H7 (cell line): ENCODE measurements at places on chromosomes 16 and 17. TPM values are rescaled to one million over a fixed set of nuclear protein-coding genes. Genes with fewer than 3 reads are reported as not detected.

NOG gene
- 0.78 and 4.1 TPM in 2 replicates for total RNA-seq

MYO15A gene
- 0.52 and 1.4 TPM in 2 replicates for total RNA-seq

SLC6A4 gene
- total RNA-seq: not detected in 2 replicates

CD79B gene
- 2.4 and 2.6 TPM in 2 replicates for total RNA-seq

MATCAP1 gene
- total RNA-seq: 16.2 and 18.9 TPM in 2 replicates

RAB34 gene
- 209 and 284 TPM in 2 replicates for total RNA-seq

MT1M gene
- total RNA-seq: 0.80 and 0.81 TPM in 2 replicates

CYB5D1 gene
- total RNA-seq: 10.2 and 10.3 TPM in 2 replicates

KCNG4 gene
- total RNA-seq: not detected in 2 replicates

KRT28 gene
- not detected in 2 replicates for total RNA-seq

DNAI2 gene
- total RNA-seq: not detected in 2 replicates

GFER gene
- 75.1 and 77.8 TPM in 2 replicates for total RNA-seq

- DNase-seq: no peak
Measured at GRCh38 chr16:76445815-76446214, 168.6 kb downstream of the CNTNAP4 start.

- peak; percentile 87 for DNase-seq
Measured at GRCh38 chr17:36592316-36592715, 637 bp downstream of the DHRS11 start.

DNA sequence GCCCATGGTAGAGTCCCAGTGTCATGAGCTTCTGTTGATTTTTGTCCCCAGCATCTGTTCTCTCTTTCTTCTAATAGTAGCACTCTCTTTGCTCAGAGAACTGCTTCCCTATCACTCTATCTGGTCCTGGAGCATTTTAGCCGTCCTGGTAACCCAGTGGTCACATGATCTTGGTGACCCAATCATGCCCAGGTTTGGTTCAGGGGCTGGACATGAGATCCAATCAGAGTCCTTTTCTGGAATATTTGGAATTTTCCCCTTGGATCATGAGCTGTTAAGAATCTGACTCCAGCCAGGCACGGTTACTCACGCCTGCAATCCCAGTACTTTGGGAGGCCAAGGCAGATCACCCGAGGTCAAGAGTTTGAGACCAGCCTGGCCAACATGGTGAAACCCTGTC is 197.0 kb downstream of the RAB11FIP4 start:
- no peak for DNase-seq

GRCh38 chr16:17335826-17336529 is 134.8 kb downstream of the XYLT1 start:
- DNase-seq: no peak

GRCh38 chr17:11028349-11028748 is 190.5 kb upstream of the PIRT start:
- no peak for DNase-seq

- no peak for DNase-seq
Measured at GRCh38 chr16:61148930-61149329, 887.3 kb downstream of the CDH8 start.

- peak; percentile 99 for DNase-seq
Measured at GRCh38 chr17:14308965-14309879, 8.3 kb downstream of the HS3ST3B1 start.

- DNase-seq: peak; percentile 91
Measured at GRCh38 chr16:89089120-89089519, 4.5 kb upstream of the ACSF3 start.

GRCh38 chr16:25478476-25478875 is 213.3 kb upstream of the HS3ST4 start:
- DNase-seq: no peak

GRCh38 chr16:11670171-11671131 is 2.2 kb downstream of the SNN start:
- peak; percentile 66 for DNase-seq

- DNase-seq: no peak
Measured at GRCh38 chr16:85171759-85172454, 59.6 kb upstream of the CIBAR2 start.

DNA sequence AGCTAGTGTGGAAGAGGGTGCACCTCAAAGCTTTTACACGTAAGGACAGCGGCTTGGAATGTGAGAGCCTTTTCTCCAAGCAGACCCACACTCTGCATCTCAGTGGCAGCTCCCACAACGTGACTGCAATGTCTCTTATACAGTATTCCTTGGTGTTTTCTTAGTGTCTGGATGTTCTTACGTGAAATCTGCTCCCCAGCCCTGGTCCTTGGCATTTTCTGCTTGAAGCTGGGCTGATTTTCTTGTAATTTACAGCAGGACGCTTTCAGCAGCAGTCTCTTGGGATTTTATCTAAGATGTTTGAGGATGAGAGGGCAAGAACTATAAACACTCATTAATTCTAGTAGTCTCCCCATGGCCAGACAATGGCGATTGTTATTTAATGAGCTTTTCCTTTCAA is 12.1 kb upstream of the POLR3E start:
- no peak for DNase-seq

GRCh38 chr16:69711115-69711740 is 15.1 kb downstream of the NQO1 start:
- DNase-seq: no peak

DNA sequence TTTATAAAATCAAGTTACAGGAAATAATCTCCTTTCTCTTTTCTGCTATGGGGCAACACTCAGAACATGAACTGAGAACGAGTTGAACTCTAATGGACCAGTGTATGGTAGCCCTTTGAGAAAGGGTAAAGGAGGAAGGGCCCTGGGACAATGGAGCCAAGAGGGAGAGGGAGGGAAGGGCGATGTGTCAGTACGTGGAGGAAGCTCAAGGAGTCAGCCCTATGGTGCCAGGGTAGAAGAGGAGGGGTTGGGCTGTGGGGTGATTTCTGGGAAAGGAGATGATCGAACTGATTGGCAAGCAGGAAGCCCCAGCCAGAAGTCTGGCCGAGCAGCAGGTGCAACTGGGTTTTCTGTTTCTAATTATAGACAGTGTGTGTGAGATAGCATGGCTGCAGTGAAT is 4.3 kb upstream of the WIPI1 start:
- DNase-seq: no peak

DNA sequence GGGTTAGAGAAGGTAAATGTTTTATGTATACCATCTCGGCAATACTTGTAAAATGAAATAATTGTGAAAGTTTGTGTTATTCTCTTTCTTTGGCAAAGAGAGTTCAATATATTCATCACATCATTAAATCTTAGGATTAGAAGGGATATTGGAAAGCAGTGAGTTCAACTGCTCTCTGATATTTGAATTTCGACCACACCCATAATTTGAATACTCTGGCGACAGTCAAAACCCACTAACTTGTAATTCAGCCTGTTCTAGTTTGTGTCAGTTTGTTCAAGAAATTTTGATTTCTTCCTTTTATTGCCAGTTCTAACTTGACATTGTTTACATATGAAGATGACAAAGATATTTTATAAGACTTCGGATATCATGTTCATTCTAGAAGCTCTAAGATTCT is 1380.5 kb upstream of the CDH8 start:
- DNase-seq: no peak

DNA sequence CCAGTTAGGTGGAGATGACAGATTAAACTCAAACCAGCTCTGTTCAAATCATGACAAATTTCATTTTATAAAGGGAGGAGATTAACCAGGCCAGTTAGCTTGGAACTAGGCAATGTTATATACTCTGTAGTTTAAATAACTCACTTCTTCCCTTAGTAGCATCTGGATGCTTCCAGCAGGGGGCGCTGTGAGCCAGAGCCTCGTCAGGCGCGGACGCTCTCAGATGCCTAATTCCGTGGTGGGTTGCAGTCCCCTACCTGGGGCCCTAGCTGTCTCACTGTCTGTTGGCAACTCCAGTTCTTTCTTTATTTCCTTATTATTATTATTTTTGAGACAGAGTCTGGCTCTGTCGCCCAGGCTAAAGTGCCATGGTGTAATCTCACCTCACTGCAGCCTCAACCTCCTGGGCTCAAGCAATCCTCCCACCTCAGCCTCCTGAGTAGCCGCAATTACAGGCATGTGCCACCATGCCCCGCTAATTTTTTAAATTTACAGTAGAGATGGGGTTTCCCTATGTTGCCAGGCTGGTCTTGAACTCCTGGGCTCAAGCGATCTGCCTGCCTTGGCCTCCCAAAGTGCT is 17.3 kb upstream of the WFDC1 start:
- peak; percentile 86 for DNase-seq

DNA sequence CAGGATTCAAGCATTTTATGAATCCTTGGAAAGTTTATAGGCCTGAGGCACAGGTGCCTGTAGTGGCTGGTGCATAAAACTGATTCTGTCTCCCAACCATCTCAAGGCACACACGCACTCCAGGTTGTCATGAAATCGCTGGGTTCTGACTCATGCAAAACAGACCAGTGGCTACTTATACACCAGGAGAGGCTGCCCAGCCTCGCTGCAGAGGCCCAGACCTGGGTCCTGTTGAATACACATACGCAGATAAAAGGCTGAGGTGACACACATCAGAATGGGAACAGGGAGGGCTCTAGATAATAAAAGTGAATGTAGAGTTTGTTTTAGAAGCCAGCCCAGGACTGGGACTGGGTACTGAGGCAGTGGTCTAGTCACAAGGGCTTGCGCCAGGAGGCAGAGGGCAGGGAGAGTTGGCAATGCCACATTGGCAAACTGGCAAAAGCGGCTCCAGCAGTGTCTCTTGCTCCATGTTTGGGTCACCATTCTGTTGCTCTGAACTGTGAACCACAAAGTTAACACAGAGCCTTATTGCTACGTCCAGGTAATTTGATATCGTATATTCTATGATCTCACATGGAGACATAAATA is 13.6 kb downstream of the OR1D5 start:
- DNase-seq: no peak

- no peak for DNase-seq
Measured at GRCh38 chr17:6021627-6022026, 48.6 kb upstream of the WSCD1 start.

GRCh38 chr17:78857266-78857665 is 16.7 kb upstream of the USP36 start:
- DNase-seq: no peak

DNA sequence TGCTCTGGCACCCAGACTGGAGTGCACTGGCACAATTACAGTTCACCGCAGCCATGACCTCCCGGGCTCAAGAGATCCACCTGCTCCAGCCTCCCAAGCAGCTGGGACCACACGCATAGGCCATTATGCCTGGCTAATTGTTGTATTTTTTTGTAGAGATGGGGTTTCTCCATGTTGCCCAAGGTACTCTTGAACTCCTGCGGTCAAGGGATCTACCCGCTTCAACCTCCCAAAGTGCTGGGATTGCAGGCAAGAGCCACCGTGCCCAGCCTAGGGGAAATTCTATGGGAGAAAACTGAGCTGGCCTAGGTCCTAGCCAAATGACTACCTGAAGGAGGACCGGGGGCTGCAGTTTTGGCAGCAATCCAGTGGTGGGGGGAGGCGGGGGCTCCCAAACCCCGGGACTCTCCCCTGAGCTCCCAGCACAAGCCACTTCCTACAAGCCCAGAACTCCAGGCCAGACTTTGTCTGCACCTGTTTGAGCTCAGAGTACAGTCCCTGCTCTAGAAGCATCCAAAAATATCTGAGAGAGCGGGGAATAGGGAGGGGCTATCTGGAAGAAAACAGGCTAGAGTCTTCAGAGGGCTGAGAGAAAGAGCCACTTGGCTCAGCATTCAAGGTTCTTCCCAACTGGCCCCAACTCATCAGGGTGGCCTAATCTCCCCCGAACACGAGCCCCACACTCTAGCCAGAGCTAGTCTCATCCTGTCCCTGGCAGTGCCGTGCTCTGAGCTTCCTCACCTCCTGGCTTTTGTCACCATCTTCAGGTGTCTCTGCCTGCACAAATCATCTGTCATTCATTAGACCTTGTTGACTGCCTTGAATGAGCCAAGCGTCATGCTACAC is 9.1 kb downstream of the SRL start:
- DNase-seq: peak; percentile 31

- DNase-seq: no peak
Measured at GRCh38 chr17:2138761-2139160, 83.9 kb downstream of the HIC1 start.

DNA sequence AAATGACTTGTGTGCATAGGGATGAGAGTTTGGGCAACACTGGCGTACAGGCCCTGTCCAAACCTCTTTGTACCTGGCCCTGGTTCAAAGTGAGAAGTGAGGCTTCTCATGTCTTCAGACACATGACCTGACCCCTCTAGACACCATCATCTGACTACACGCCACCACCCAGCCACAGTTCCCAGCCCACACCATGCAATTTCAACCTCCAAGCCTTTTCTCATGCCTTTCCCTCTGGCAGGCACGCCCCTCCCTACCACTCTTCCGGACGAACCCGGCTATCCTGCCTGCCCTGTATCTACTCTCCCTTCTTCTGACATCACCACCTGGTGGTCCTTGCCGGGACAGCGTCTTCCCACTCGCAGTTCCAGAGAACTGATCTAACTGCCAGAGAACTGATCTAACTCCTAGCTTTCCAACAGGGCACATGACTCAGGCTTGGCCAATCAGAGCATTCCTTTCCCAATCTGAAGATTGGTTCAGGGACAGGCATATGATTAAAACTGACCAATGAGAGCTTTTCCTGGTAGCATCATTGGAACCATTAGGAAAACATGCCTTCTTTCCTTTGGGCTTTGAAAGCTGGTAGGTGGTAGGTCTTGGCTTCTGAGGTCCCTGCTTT is 27.1 kb upstream of the IL21R start:
- peak; percentile 93 for DNase-seq

- DNase-seq: no peak
Measured at GRCh38 chr17:31248986-31249834, 47.8 kb downstream of the OMG start.

GRCh38 chr17:35141681-35142466 is at the start of gene NLE1:
Gene NLE1, minus strand, starts transcription at chr17:35142303. Its CDS starts 28 bp downstream, at chr17:35142275.
- DNase-seq: peak; percentile 94
